ENCODE measurements at places on chromosomes 12 and 14.

DNA sequence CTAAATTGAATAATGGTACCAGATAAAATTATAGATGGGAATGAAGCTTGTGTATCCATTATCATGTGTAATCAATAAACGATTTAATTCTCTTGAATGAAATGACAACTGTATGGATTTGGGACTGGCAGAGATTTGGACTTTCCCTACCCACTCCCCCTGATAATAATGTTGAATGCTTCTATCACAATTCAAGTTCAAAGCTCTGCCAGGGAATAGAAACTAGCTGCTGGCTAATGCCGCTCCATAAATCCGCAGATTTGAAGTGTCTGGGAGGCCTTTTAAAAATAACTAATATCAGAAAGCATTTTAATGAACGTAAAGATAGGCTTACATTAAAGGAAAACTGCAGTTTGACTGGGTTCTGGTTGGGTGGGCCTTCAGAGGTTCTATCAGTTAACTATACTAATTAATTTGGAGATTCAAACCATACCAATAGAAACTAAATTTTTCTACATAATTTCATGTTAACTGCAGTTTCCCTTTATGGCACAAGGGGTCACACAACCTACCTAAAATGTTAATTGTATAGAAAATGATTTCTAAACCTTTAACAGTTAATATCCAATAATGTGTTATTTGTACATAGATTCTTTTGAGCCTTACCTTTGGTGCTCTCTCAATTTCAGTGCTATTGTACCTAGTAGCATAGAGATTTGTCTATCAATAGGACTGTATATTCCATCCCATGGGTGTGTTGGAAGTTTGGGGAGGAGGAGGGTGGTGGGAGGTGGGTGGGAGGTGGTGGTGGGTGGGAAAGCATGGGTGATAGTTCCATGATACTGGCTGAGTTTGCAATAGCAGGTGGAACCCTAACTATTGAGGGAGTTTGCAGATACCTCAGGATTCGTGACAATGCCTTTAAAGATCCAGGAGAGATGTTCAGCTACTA is 4.9 kb downstream of the HNRNPA1 start:
- no peak for DNase-seq

DNA sequence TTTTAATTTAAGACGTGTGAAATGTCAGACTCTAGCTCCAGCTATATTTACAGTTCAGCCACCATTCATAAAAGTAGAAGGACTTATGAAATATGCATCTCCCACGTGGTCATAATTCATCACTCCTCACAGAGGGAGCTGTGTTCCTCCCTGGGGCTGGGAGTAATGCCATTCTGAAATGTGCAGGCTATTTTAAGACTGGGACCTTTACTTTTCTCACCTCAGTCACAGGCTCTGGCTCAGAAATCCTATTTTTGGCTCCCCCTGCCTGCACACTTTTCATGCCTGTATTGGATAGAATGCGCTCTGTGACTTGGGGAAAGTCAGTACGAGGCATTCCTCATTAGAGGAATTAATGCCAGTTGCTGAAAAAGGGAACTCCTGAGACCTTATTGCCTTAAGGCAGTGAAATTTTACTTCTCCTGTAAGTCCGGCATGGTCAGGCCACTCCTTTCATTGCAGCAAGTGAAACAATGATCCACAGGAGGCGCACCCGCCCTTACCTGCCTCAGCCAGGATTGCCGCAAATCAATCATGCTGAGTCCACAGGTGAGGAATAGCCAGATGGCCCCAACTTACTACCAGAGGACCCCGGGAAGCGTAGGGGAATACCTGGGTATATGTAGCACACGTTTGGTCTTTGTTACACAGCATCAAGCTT is 1133.2 kb upstream of the TMEM132C start:
- DNase-seq = no peak

- DNase-seq = no peak
These were observed 20.8 kb upstream of the PYROXD1 start for GRCh38 chr12:21416511-21417121.

DNA sequence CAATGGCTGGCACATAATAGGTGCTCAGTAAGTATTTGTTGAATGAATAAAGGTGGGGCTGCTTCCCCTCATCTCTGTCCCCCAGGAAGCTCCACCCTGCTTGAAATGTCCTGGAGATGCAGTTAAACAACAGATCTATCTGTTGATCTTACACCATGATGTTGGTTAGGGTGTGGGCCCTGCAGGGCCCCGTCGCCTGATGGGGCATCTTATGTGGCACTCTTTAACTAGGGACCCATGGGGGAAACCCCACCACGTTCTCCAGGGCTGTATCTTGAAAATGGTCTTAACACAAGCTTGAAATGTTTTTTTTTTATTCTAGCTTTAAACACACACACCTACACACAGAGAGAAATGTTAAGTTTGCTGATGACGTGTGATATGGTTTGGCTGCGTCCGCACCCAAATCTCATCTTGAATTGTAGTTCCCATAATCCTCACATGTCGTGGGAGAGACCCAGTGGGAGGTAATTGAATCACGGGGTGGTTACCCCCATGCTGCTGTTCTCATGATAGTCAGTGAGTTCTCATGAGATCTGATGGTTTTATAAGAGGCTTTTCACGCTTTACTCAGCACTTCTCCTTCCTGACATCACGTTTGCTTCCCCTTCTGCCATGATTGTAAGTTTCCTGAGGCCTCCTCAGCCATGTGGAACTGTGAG is 741.7 kb downstream of the VRK1 start:
- DNase-seq = no peak

DNA sequence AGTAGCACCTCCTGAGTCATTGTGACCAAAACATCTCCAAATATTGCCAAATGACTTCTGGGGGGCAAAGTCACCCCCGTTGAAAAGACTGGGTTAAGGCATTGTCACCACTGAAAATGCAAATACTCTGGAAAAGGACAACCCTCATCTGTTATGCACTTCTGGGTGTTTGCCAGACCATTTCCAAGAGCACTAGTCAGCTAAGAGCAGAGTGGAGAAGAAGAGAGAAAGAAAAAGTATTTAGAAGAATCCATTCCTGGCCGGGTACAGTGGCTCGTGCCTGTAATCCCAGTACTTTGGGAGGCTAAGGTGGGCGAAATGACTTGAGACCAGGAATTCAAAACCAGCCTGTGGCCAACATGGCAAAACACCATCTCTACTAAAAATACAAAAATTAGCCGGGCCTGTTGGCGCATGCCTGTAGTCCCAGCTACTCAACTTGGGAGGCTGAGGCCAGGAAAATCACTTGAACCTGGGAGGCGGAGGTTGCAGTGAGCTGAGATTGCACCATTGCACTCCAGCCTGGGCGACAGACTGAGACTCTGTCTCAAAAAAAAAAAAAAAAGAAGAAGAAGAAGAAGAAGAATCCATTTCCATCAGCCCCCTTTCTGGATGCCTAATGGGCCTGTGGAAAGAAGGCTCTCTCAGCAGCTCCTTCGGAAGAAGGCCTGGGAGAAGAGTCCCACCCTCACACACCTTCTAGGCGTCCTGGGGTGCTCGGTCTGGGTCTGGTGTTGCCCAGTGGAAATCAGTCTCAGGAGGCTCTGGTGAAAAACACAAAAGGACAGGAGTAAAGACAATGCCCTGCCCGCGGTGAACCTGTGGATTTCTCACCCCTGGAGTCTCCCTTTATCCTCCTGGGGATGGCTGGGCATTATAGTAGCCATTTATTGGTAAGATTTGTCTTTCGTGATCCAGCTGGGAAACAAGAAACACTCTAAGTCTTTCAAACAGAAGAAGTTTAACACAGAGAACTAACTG is 3.5 kb upstream of the LTBR start:
- no peak for DNase-seq

GRCh38 chr14:75579338-75579864 is 981 bp downstream of the FLVCR2 start:
- DNase-seq = peak; percentile 31

GRCh38 chr14:91609161-91609560 is 99.1 kb upstream of the PPP4R3A start:
- DNase-seq = no peak

GRCh38 chr14:32706721-32707519 is 231.8 kb upstream of the NPAS3 start:
- no peak for DNase-seq

Measured in RPMI7951 (cell line).